ENCODE measurements at places on chromosomes 2 and 18.

- no peak for DNase-seq
Measured at GRCh38 chr2:217611056-217611455, 391.7 kb downstream of the TNS1 start.

- DNase-seq, result no peak
Measured at GRCh38 chr2:85822766-85823165, 66.0 kb downstream of the ST3GAL5 start.

DNA sequence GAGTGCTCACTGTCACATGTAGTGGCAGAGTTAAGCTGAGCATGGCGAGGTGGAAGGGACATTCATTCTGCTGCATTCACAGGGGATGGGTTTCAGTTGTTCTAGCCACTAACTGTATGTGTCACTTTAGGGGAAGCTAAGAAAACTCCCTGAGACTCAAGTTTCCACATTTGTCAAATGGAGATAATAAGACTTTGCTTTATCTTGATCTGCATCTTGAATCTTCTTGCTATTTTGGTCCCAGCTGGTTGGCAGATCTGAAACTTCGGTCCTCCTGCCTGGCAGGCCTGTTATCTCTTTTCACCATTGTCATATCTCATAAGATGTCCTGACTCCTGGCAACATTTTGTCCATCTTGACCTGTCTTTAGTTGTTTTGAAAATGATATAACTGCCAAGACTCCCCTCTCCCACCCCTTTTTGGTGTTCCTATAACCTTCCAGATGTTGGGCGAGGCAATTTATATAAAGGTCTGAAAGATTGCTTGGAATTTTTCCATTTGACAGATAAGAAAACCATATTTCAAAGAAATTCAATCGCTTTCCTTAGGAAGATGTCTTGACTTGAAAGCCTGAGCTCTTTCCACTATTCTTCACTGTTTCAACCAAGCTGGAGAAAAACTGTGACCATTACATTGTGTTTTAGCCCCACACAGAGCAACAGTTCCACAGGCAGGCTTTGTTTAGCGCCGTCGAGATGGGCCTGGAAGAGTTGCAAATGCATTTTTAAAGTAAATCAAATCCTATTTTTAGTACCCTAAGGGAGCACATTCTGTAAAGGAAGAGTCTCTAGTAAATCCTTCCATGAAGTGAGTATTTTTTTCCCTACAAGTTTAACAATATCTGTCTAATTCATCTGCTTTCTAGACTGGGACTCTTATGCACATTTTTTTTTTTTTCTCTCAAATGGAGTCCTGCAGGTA, 33.4 kb downstream of the MYCN start:
- no peak for DNase-seq

DNA sequence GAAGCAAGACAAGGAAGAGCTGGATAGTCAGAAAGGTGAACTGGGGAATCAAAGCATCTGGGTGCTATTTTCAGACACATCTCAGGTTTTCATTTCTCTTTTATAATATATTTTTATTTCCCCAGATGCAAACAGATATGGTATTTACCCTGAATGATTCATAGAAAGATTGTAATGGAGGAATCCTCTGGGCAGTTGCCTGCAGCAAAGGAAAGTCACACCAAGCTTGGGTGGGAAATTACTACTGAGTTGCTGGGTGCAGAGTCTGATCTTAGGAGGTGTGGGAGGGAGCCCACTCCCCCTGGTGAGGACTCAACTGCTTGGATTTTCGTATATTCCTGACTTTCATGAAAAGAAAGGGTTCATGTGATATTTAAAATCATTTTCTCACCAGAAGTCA, 2.1 kb downstream of the EFR3B start:
- DNase-seq, result no peak

GRCh38 chr2:58157754-58158153, 83.4 kb downstream of the FANCL start:
- no peak for DNase-seq

- DNase-seq, result no peak
Measured at GRCh38 chr2:158616480-158617000, 159.8 kb downstream of the PKP4 start.

GRCh38 chr18:74803117-74803516, 205.4 kb downstream of the ZNF407 start:
- no peak for DNase-seq

DNA sequence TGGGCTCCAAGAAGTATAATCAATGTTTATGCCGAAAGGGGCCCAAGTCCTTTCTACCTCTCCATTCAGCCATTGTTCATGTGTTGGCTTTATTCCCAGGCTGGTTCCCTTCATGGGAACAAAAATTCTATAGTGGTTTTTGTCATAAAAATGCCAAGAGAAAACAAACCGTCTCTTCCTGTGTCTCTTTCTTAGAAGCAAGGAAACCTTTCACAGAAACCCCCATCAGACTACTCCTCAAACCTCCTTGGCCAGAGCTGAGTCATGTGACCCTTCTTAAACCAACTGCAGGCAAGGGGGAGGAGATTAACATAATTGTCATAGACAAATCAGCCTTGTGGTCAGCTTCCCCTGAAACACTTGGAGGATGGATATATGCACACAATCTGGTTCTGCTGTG, 75.1 kb upstream of the TANK start:
- DNase-seq, result peak; percentile 18

- peak; percentile 62 for DNase-seq
Measured at GRCh38 chr2:144370937-144371584, 148.9 kb downstream of the ZEB2 start.
